Muscle of leg (tissue), 16 donors: ENCODE measurements at places on chromosomes 5 and 9. TPM values are rescaled to one million over a fixed set of nuclear protein-coding genes. Genes with fewer than 3 reads are reported as not detected.

DNA sequence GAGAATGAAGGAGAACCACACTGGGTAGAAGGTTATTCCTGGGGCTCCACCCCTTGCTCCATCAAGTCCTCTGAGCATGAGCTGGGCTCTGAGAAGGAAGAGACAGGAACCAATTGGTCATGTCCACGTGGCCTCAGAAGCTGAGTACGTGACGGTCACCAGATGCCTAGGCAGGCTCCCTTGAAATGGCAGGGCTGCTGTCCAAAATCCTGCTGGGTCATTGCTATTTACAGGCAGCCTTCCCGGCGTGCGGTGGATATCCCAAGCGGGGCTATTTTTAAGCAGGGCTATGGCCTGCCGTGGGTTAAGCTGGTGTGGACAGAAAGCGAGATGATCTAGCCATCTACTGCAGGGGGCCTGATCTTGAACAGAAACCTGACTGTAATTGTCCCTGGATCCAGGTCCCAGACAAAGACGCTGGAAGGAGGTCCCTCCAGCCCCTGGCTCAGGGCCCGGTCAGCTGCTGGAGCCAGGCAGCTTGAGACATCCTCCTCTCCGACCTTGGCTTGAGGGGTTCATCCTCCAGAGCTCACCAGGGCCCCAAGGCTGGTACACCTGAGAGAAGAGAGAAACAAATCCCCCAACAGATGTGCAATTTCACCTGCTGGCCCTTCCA is 550 bp upstream of the CKMT2 start:
- H3K4me1 ChIP-seq, result peaks cover 50% of the 10 kb centered on the region
- peak; percentile 83 for DNase-seq
- H3K4me3 ChIP-seq, result peak overlapping the region; percentile 42

DNA sequence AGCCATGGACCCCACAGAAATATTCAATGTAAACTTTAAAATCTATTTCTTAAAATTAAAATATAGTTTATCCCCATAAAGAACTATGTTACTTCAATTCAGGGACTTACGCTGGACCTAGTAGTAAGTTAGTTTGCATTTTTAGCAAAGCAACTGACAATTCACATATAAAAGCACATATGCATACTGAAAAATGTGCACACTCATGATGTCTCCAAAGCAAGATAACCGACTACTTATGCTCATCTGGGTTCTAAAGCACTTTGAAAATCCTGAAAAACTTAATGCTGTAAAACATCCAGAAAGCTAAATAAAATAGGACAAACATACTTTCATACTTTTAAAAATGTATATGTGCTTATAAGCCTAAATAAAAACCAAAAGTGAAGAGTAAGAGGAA is 264.4 kb upstream of the GAS1 start:
- H3K27ac ChIP-seq, result no peak overlapping the region
- H3K36me3 ChIP-seq, result no peaks in the 10 kb centered on the region
- peaks cover 12% of the 10 kb centered on the region for H3K4me1 ChIP-seq
- no peaks in the 10 kb centered on the region for H3K27me3 ChIP-seq
- H3K4me3 ChIP-seq, result no peak overlapping the region

The PRLR gene
- 1.1 TPM for total RNA-seq

The C5orf52 gene
- total RNA-seq, result not detected

The CDH6 gene
- 8.0 TPM for total RNA-seq

GRCh38 chr9:83242066-83242465 is 179.1 kb upstream of the RASEF start:
- no peaks in the 10 kb centered on the region for H3K27me3 ChIP-seq
- DNase-seq, result no peak
- no peak overlapping the region for H3K4me3 ChIP-seq
- peaks cover 6% of the 10 kb centered on the region for H3K4me1 ChIP-seq
- no peak overlapping the region for H3K27ac ChIP-seq

- H3K4me3 ChIP-seq, result no peak overlapping the region
- peak; percentile 41 for DNase-seq
- H3K27me3 ChIP-seq, result peaks cover 15% of the 10 kb centered on the region
- no peak overlapping the region for H3K27ac ChIP-seq
- H3K4me1 ChIP-seq, result peaks cover 5% of the 10 kb centered on the region
Measured at GRCh38 chr9:69822116-69822750, 1.6 kb downstream of the CFAP95 start.

DNA sequence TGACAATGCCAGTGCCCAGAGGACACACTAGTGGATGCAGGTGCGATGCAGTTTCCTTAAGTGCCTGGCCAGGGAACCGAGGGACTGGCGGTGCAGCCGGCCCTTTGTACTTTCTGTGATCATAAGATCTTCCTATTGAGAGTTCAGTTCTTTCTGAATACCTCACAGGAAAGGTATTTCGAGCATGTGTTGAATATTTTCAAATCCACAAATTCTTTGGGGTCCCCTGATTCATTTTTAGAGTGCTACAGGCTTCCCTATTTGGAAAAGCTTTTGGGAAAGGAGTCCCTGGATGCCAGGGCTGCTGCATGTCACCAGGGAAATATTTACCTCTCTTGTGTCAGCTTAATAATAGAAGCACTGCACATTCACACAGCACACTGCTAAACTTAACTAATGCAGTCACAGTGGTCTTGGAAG is 281.5 kb downstream of the GADD45G start:
- H3K36me3 ChIP-seq, result no peaks in the 10 kb centered on the region
- peaks cover 31% of the 10 kb centered on the region for H3K4me1 ChIP-seq
- no peak overlapping the region for H3K4me3 ChIP-seq
- H3K27ac ChIP-seq, result no peak overlapping the region
- H3K27me3 ChIP-seq, result peaks cover 6% of the 10 kb centered on the region
- peak; percentile 38 for DNase-seq

- H3K4me1 ChIP-seq, result no peaks in the 10 kb centered on the region
- no peak overlapping the region for H3K27ac ChIP-seq
- H3K4me3 ChIP-seq, result no peak overlapping the region
- no peaks in the 10 kb centered on the region for H3K27me3 ChIP-seq
Measured at GRCh38 chr5:28344836-28345433, 1306.5 kb upstream of the CDH9 start.

GRCh38 chr9:73371801-73372200 is 220.1 kb downstream of the ANXA1 start:
- H3K36me3 ChIP-seq, result no peaks in the 10 kb centered on the region
- H3K27ac ChIP-seq, result no peak overlapping the region
- DNase-seq, result no peak

- no peak overlapping the region for H3K27ac ChIP-seq
- no peaks in the 10 kb centered on the region for H3K4me1 ChIP-seq
- H3K36me3 ChIP-seq, result no peaks in the 10 kb centered on the region
Measured at GRCh38 chr9:82191082-82191770, 202.7 kb downstream of the SPATA31D1 start.

The TMC1 gene
- total RNA-seq, result 0.49 TPM

The TMED9 gene
- total RNA-seq, result 48.0 TPM

The PKD2L2 gene
- 1.2 TPM for total RNA-seq

DNA sequence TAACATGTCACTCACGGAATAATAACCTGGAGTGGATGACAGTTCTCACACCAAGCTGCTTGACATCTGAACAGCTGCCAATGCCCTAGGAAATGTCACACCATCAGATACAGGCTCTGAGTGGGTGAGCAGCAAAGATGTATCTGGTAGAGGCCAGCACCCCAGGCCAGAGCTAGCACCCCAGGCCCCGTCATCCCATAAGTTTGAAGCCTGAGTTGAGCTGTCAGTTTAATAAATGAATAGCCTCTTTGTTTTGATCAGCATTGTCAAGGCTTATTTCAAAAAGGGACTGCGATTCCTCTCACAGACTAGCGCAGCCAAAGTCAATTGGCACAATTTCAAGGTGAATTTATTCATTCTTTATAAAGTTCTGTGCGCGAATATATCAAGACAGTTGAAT is 1327.1 kb downstream of the MAT2B start:
- no peaks in the 10 kb centered on the region for H3K27me3 ChIP-seq
- no peaks in the 10 kb centered on the region for H3K36me3 ChIP-seq
- H3K4me3 ChIP-seq, result no peak overlapping the region
- H3K4me1 ChIP-seq, result no peaks in the 10 kb centered on the region

- H3K27me3 ChIP-seq, result no peaks in the 10 kb centered on the region
- H3K36me3 ChIP-seq, result no peaks in the 10 kb centered on the region
- peaks cover 8% of the 10 kb centered on the region for H3K4me1 ChIP-seq
Measured at GRCh38 chr5:57441557-57441956, 41.1 kb downstream of the ACTBL2 start.

The ALDH7A1 gene
- total RNA-seq, result 22.7 TPM

The IFNA2 gene
- total RNA-seq, result 0.09 TPM

The PCDHB3 gene
- 1.8 TPM for total RNA-seq

GRCh38 chr5:116097301-116097700 is 12.5 kb downstream of the COMMD10 start:
- H3K4me1 ChIP-seq, result no peaks in the 10 kb centered on the region
- DNase-seq, result no peak
- no peak overlapping the region for H3K4me3 ChIP-seq
- no peak overlapping the region for H3K27ac ChIP-seq
- H3K36me3 ChIP-seq, result peaks cover 22% of the 10 kb centered on the region

DNA sequence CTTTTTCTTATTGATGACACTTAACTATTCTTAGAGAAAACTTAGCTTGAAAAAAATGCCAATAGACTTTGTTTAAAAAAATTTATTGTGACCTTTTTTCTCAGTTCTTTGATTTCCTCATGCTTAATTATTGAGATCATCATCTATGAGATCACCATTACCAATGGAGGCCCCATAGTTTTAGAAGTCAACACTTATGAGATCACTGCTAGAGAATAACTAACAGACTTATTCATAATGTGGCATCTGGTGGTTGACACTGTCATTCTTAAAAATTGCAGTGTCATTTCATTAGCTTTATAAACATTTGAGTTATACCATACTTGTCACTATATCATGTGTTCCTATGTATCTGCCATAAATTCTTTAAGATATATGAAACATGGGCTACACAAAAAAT is 14.9 kb upstream of the FEM1C start:
- H3K36me3 ChIP-seq, result no peaks in the 10 kb centered on the region
- H3K4me3 ChIP-seq, result no peak overlapping the region
- H3K4me1 ChIP-seq, result no peaks in the 10 kb centered on the region
- no peak for DNase-seq
- H3K27ac ChIP-seq, result no peak overlapping the region

The CRAT gene
- total RNA-seq, result 26.0 TPM

The FSTL4 gene
- total RNA-seq, result 1.3 TPM

DNA sequence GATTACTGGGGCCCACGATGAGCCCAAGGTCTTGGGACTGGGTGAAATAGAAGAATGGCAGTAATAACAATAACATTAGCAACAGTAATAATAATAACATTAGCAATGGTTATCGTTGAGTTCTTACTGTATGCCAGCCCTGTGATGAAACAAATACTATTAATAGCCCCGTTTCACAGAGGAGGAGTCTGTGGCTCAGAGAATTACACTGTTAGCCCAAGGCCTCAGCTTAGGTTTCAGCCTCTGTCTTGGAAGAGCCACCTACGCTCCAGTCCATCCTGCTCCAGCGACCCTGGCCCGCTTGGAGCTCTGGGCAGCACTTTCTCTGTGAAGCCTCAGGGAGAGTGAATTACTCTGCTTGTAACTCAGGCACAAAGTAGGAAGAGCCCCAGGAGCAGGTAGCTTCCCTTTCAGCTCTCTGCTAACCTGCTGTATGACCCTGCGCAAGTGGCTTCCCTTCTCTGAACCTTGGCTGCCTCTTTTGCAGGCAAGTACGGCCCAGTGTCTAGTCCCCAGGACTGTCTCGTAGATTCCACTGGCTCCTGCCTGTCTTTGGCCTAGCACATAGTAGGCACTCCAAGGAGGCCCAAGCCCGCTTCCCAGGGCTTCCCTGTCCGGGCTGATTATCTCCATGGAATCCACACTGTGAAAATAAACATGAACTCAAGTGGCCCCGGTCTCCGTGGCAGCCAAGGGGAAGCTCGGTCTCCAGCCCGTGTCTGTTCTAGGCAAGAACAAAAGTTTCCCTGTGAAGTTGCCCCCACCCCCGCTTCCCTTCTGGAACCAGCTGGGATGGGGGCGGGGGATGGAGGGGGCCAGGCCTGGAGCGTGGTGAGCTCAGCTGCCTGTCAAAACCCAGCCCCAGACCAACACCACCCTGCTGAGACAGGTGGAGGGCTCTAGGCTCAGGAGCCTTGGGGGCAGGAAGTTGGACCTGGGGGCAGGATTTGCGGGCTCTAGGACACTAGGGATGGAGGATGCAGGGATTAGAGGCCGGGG is 26.2 kb upstream of the LMX1B start:
- no peaks in the 10 kb centered on the region for H3K36me3 ChIP-seq
- DNase-seq, result peak; percentile 69
- H3K4me3 ChIP-seq, result no peak overlapping the region
- peaks cover 10% of the 10 kb centered on the region for H3K4me1 ChIP-seq

- DNase-seq, result peak; percentile 88
- H3K27ac ChIP-seq, result peak overlapping the region; percentile 99
- H3K36me3 ChIP-seq, result peaks cover 37% of the 10 kb centered on the region
- H3K4me3 ChIP-seq, result peak overlapping the region; percentile 63
Measured at GRCh38 chr5:180803181-180804128, 849 bp upstream of the MGAT1 start.

DNA sequence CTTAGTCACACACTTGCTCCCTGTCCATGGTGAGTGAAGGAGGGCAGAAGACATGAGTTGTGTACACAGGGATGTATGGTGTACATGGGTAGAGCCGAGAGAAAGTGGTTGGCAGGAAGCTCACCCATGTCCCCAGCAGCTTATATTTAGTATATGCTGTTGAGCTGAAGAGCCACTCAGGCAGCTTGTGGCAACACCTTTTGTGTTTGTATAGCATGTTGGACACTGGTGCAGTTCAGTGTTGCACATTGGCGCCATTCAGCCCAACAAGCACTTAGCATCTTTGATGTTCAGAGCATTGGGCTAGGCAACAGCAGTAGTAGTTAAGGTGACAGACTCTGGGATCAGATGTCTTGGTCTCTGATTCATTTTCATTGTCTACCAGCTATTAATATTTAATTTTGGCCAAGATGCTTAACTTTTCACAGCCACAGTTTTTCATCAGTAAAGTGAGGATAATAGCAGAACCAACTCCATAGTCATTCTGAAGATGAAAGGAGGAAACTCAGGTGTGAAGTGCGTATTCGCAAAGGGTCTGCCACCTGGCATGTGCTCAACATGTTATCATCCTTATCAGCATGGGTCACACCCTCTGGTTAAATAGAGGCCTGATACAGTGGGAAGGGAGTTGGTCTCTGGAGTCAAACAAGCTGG is 184.8 kb downstream of the NR3C1 start:
- no peak overlapping the region for H3K4me3 ChIP-seq
- peaks cover 33% of the 10 kb centered on the region for H3K4me1 ChIP-seq
- no peak overlapping the region for H3K27ac ChIP-seq
- H3K27me3 ChIP-seq, result no peaks in the 10 kb centered on the region
- H3K36me3 ChIP-seq, result peaks cover 25% of the 10 kb centered on the region

GRCh38 chr5:55701462-55702103 is 10.5 kb downstream of the SLC38A9 start:
- peaks cover 2% of the 10 kb centered on the region for H3K36me3 ChIP-seq
- no peak for DNase-seq
- no peak overlapping the region for H3K27ac ChIP-seq
- no peak overlapping the region for H3K4me3 ChIP-seq
- H3K4me1 ChIP-seq, result no peaks in the 10 kb centered on the region
- no peaks in the 10 kb centered on the region for H3K27me3 ChIP-seq
